ENCODE measurements at places on chromosomes 13 and 19.

- no peak overlapping the region for H3K27ac ChIP-seq
- no peak for DNase-seq
- H3K36me3 ChIP-seq, result no peaks in the 10 kb centered on the region
- H3K4me3 ChIP-seq, result no peak overlapping the region
- H3K27me3 ChIP-seq, result no peaks in the 10 kb centered on the region
- H3K4me1 ChIP-seq, result no peaks in the 10 kb centered on the region
Measured at GRCh38 chr13:38564256-38565150, 122.4 kb upstream of the FREM2 start.

- no peak overlapping the region for H3K27ac ChIP-seq
- H3K27me3 ChIP-seq, result no peaks in the 10 kb centered on the region
- H3K4me3 ChIP-seq, result no peak overlapping the region
Measured at GRCh38 chr13:104414181-104414580, 1348.0 kb upstream of the SLC10A2 start.

GRCh38 chr19:55640577-55641425 is at the start of gene ZNF580:
ZNF580 (plus strand) TSS chr19:55641002; CDS start chr19:55642509, 1,507 bp downstream.
- peak within 1 kb of the TSS; percentile 76 for H3K27ac ChIP-seq
- H3K27me3 ChIP-seq, result no peaks in the 10 kb centered on the region

GRCh38 chr19:35661995-35662340 is 4.3 kb upstream of the UPK1A start:
- DNase-seq, result no peak
- H3K4me3 ChIP-seq, result no peak overlapping the region
- H3K27me3 ChIP-seq, result no peaks in the 10 kb centered on the region
- no peak overlapping the region for H3K27ac ChIP-seq

DNA sequence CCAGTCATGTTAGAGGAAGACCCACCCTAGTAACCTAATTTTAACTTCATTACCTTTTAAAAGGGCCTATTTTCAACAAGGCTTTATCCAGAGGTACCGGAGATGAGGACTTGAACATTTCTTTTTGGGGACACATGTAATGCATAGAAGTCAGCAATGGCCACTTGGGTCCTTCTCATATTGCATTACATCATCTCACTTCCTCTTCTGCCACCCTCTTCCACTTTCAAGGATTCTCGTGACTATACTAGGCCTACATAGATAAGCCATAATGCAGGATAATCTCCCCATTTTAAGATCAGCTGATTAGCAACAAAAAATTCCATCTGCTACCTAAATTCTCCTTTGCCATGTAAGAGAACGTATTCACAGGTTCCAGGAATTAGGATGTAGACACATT is 557.2 kb downstream of the KCTD12 start:
- no peak overlapping the region for H3K4me3 ChIP-seq
- no peak overlapping the region for H3K27ac ChIP-seq
- DNase-seq, result no peak
- peaks cover 10% of the 10 kb centered on the region for H3K4me1 ChIP-seq
- H3K36me3 ChIP-seq, result no peaks in the 10 kb centered on the region

GRCh38 chr19:47490847-47491246 is 6.8 kb upstream of the KPTN start:
- DNase-seq, result no peak
- H3K4me3 ChIP-seq, result no peak overlapping the region
- peaks cover 46% of the 10 kb centered on the region for H3K36me3 ChIP-seq
- H3K4me1 ChIP-seq, result no peaks in the 10 kb centered on the region
- no peaks in the 10 kb centered on the region for H3K27me3 ChIP-seq

- DNase-seq, result no peak
- H3K4me3 ChIP-seq, result no peak overlapping the region
- peaks cover 4% of the 10 kb centered on the region for H3K36me3 ChIP-seq
- peaks cover 2% of the 10 kb centered on the region for H3K4me1 ChIP-seq
- H3K27ac ChIP-seq, result no peak overlapping the region
Measured at GRCh38 chr13:31131470-31131961, 30.2 kb downstream of the HSPH1 start.

DNA sequence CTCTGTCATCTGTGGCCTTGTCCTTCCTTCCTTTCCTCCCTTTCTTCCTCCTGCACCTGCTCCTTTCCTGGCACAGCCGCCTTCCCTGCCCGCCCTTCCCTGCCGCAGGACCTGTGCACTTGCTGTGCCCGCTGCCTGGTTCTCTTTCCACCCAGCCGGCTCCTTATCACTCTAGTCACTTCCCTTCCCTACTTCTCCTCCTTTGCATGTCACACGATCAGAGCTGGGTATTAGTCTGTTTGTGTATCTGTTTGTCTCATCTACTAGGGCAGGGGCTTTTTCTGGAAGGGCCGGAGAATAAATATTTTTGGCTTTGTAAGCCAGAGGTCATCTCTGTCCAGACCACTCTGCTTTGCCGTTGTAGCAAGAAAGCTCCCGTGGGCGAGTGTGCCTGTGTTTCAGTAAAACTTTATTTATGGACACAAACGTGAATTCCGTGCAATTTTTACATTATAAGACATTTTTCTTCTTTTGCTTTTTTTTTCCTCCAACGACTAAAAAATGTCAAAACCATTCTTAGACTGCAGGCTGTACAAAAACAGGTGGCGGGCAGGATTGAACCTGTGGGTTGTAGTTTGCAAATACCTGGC is 6.1 kb downstream of the KDM4B start:
- H3K27ac ChIP-seq, result no peak overlapping the region
- no peaks in the 10 kb centered on the region for H3K27me3 ChIP-seq
- H3K4me1 ChIP-seq, result peaks cover 42% of the 10 kb centered on the region
- no peaks in the 10 kb centered on the region for H3K36me3 ChIP-seq
- DNase-seq, result no peak

- no peak overlapping the region for H3K4me3 ChIP-seq
- H3K27ac ChIP-seq, result no peak overlapping the region
- H3K4me1 ChIP-seq, result no peaks in the 10 kb centered on the region
- H3K27me3 ChIP-seq, result no peaks in the 10 kb centered on the region
- no peaks in the 10 kb centered on the region for H3K36me3 ChIP-seq
Measured at GRCh38 chr19:28026636-28027035, 1186.3 kb downstream of the UQCRFS1 start.

DNA sequence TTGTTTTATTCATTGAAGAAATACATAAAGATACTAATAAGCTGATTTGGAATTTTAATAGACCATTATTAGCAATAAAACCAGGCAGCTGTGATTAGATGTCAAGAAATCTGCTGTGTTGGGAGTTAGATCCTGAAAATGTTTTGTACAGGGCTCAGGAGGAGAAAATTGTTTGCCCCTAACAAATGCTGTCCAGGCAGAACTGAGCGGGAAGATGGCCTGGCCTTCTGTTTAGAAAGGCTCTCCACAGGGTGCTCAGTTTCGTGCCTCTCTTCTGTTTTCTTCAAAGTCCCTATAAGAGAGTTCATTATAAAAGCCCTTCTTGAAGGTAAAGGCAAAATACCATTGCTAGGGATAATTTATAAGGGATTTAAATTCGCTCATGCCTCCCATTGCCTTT is 64.1 kb downstream of the ERCC5 start:
- H3K36me3 ChIP-seq, result no peaks in the 10 kb centered on the region
- peaks cover 7% of the 10 kb centered on the region for H3K27me3 ChIP-seq
- no peak for DNase-seq
- H3K4me3 ChIP-seq, result no peak overlapping the region
- no peaks in the 10 kb centered on the region for H3K4me1 ChIP-seq

- peak; percentile 47 for DNase-seq
- H3K27me3 ChIP-seq, result no peaks in the 10 kb centered on the region
- peak overlapping the region; percentile 93 for H3K27ac ChIP-seq
- peaks cover 13% of the 10 kb centered on the region for H3K4me1 ChIP-seq
- H3K36me3 ChIP-seq, result peaks cover 56% of the 10 kb centered on the region
Measured at GRCh38 chr19:3983936-3984583, 1.2 kb downstream of the EEF2 start.

- DNase-seq, result peak; percentile 76
- peak overlapping the region; percentile 86 for H3K27ac ChIP-seq
- H3K27me3 ChIP-seq, result no peaks in the 10 kb centered on the region
- peaks cover 17% of the 10 kb centered on the region for H3K4me1 ChIP-seq
Measured at GRCh38 chr19:14505488-14506239, 9.7 kb upstream of the GIPC1 start.

Measured in IMR-90 (cell line).